CD4-positive, alpha-beta T cell treated with Interleukin-21 for 1 hour (primary cell): ENCODE measurements at places on chromosomes 4 and X.

DNA sequence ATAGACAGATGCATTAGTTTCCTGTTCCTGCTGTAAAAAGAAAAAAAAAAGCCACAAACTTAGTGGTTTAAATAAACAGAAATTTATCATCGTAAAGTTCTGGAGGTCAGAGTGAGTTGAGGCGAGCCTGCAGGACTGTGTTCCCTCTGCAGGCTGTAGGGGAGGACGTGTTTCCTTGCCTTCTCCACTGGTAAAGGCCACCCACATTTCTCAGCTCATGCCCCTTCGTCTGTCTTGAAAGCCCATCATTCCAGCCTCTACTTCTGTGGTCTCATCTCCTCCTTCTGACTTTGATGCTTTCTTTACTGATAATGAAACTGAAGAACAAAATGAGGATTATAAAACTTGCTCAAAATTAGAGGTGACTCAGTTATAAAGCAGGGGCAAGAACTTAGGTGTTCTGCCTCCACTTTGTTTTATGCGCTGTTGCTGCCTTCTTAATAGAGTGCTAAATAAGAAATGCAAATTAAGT is 143.0 kb downstream of the STIM2 start:
- peak; percentile 21 for DNase-seq

DNA sequence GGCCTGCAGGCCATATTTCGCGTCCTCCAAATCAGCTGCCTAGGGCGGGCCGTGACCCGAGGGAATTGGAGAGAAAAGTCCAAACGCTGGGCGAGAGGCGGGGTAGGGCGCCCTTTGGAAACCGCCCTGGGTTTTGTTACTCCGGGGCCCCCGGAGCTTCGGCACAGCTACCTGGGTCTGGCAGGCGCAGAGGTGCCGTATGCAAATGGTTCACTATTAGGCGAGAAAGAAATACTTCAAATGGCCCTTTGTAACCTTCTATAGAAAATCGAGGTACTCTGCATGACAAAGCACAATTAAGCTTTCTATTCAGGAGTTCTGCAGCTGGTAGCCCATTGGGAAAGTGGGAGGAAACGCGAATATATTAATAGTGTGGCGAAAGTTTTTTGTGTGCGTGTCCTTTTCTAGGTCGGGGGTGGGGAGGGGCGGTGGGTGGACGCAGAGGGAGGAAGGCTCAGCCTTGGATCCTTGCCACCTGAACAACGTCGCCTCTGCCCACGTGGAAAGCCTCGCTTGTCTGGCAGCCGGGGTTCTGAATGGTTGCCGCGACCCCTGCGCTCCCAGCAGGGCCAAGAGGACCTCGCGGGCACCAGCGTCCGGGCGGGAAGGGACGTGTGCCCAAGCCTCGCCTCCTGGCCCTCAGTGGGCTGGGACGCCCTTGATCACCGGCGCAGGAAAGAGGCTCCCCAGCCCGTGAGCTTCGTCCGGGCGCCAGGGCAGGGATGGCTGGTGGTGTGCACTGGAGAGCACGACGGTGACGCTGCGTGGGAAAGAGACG is 9.5 kb downstream of the GSX2 start:
- no peak for DNase-seq

GRCh38 chr4:17670423-17670822 is 56.0 kb downstream of the MED28 start:
- DNase-seq: no peak

GRCh38 chrX:29941287-29941686 is 274.1 kb upstream of the MAGEB2 start:
- no peak for DNase-seq

DNA sequence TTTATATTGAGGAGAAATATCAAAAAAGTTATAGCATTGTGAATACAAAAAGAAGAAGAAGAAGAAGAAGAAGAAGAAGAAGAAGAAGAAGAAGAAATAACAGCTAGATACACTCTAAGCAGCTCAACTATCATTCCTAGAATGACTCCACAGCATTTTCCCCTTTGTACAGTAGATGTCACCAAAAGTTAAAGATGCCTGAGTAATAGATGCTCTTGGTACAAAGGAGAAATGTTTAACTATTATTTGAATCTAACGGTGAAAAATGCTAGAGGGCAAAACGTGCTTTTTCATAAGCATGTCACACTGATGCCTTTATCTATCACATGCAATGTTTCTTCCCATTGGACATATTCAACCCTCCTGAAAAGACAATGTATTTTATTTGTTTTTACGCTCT is 178.4 kb upstream of the GPRIN3 start:
- DNase-seq: no peak

GRCh38 chr4:69828828-69829227 is 31.1 kb downstream of the SULT1E1 start:
- no peak for DNase-seq

DNA sequence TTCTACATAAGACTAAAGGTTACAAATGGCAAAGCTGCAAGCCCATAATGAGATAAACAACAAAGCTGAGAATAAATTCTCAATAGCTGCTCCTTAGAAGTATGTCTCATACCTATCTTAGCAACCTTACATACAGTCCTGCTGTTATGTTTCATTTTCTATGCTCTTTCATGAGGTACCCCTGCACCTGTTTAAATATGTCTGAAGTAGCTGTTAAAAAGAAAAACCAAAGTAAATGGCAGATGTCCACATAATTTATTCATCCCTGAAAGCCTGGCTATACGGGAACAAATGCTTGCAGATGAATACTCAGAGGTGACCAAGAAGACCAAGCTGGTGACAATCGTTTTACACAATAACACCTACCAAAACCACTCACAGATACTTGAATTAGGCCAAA is 22.5 kb downstream of the PPA2 start:
- no peak for DNase-seq
